ENCODE measurements at places on chromosomes 12 and 14.

DNA sequence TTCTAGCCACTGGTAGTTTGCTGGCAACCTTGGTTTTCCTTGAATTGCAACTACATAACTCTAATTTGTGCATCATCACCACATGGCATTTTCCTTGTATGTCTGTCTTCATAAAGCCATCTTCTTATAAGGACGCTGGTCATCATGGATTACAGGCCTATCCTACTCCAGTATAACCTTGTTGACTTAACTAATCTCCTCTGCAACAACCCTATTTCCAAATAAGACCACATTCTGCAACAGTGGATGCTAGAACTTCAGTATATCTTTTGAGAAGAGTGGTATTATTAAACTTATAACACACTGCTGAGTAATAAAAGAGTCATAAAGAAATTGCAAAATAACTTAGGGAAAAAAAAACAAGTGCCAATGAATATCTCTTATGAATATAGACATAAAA is 511.8 kb upstream of the FOXG1 start:
- DNase-seq: no peak

DNA sequence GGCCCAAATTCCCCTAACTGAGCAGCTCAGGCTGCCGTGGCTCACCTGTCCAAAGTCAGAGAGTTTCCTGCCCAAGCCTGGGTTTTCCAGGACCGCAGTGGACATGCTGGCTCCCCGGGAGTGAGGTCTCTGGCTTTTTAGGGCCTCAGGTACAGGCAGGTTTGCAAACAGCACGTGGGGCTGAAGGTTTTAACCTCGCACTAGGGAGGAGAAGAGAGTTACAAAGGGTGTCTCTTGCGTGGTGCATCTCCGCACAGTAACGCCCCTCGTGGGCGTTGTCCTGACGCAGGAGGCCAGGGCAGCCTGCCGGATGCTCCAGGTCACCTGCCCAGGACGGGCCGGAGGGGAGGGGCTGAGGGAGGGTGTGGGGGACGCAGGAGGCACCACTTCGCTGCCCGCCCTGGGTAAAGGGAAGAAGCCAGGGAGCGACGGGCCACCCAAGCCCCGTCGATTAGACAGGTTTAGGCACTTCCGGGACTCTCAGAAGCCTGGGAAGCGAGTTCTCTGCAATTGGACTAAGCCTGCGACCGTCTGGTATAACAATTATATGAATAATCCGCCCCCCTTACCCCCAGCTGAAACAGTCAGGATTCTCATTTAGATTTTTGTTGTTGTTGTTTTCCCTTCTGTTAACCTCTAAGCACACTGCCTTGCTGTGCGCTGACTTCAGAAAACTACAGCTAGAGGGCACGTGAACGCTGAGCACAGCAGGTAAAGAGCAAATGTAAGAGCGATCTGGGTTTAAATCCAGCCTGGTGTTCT is at the start of gene PAH:
Gene PAH (minus strand): TSS at position 219 of the 762 bp plus-strand sequence. CDS start 114 bp downstream, at position 105.
- peak; percentile 23 for DNase-seq

DNA sequence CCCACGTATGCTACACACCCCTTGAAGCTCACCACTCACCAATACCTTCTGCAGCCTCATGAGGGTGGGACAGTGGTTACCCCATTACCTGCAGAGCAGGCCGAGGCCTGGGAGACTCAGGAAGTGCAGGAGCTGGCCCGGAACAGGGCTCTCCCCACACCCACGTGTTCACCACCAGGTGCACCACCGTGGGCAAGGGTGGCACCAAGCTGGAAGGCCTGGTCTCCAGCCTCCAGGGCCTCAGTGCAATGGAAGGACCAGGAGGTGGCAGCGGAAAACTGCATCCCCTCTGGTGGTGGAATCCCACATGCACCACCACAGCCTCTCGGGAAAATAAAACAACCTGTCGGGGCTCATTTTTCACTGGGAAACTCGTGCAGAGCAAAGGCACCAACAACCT is 36.4 kb downstream of the ITPK1 start:
- no peak for DNase-seq

DNA sequence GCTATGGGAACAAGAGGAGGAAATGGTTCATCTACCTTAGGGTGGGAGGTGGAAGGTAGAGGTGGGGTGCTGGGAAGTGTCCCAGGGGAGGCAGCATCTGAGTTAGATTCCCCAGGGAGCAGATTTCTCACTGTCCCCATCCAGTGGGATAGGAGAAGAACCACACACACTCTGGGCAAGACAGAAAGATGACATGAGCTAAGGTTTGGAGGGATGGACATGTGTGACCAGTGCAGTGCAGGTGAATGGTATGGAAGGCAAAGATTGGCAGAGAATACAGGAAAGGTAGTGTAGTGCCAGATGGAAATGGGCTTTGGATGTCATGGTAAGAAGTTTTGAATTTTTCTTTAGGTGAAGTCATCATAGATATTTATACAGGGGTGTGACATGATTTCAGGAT is 11.3 kb upstream of the DUSP6 start:
- DNase-seq: no peak

- DNase-seq: no peak
These were observed 105.3 kb downstream of the SLC6A15 start for GRCh38 chr12:84807249-84807648.

DNA sequence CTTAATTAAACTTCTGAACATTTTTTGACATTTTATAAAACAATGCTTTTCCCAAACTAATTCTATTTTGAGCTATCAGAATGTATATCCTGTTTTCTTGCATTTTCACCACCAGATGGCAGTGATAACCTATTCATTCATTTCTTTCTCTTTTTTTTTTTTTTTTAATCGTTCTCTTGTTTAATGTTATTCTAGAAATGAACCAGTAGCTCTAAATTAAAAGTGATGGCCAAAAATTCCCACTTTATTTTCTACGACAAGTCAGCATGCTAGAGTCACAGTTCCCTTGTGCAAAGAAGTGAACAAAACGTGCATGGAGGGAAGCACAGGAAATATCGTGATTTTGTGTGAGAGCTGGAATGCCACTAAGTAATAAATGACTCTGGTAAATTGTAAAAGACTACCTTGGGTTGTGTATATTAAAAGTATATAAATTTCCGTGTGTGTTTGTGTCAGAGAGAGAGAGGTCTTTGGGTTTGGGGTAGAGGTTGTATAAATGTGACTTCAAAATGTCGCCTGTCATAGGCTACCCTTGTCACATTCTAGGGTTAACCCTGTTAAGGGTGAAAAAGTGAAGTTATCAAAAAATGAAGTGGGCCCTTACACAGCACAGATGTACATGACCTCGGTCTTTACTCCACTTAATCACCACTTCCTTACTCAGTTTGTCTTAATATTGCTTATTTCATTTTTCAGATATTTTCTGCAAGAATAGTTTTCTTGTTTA is 40.4 kb upstream of the LDHB start:
- DNase-seq: peak; percentile 31

DNA sequence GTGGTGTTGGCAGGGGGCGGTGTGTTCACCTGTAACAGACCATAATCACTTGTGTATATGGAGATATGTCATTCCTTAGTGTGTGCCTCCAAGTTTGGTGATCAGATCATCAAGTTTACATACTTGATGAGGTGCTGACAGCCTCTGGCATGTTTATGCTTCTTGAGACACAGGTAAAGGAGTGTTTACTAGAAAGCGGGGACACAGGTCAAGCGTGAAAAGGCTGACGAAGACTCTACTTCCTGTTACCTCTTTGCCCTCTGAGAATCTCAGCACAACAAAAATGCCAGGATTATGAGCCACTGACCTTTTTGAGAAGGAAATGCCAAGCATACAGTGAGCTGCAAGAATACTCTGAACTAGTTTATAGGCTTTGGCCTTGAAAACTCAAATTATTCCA is 29.6 kb downstream of the PRDM4 start:
- no peak for DNase-seq

DNA sequence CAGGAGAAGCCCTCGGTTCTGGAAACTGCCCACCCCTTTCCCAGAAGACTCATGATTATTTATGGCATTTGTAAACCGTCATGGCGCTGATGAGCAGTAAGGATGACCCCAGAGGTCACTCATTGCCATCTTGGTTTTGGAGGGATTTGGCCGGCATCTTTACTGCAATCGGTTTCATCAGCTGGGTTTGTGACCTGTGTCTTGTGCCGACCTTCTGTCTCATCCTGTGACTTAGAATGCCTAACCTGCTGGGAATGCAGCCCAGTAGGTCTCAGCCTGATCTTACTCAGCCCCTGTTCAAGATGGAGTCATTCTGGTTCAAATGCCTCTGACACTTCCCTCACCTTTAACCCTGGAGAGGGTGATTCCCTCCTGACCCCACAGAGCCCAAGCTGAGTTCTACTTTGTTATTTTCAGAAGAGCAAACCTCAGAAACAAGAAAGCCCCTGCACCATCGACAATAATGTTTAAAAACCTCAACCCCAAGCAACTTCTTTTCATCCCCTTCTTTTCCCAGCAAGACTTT is 105.5 kb upstream of the SFSWAP start:
- DNase-seq: no peak

- DNase-seq: no peak
These were observed 105.0 kb downstream of the CMKLR1 start for GRCh38 chr12:108234158-108234557.

GRCh38 chr12:68458866-68459265 is 126.7 kb upstream of the MDM1 start:
- DNase-seq: no peak

- no peak for DNase-seq
These were observed 43.7 kb downstream of the LTBP2 start for GRCh38 chr14:74568380-74568649.

- no peak for DNase-seq
These were observed 27.5 kb downstream of the SLC25A29 start for GRCh38 chr14:100278702-100279101.

DNA sequence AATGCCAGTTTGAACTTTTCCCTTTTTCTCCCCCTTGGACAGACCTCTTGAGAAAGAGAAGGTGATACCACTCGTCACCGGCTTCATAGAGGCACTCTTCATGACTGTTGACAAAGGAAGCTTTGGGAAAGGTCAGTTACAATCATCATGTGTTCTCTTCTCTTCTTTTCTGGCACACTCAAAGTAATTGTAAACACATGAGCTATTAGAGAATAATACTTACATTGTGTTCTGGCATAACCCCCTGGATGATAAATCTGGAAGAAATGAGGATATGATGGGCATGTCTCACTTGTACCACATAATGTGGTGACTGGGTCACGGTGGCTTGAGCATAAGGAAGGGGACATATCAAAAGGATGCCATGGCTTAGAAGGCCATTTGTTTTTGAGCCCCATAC is 20.0 kb downstream of the UTP20 start:
- DNase-seq: no peak

- DNase-seq: no peak
These were observed 40.0 kb downstream of the GPR65 start for GRCh38 chr14:88044776-88045446.

GRCh38 chr12:75890660-75891059 is 140.9 kb downstream of the PHLDA1 start:
- DNase-seq: no peak

GRCh38 chr12:64293654-64294364 is 71.7 kb upstream of the KICS2 start:
- no peak for DNase-seq

DNA sequence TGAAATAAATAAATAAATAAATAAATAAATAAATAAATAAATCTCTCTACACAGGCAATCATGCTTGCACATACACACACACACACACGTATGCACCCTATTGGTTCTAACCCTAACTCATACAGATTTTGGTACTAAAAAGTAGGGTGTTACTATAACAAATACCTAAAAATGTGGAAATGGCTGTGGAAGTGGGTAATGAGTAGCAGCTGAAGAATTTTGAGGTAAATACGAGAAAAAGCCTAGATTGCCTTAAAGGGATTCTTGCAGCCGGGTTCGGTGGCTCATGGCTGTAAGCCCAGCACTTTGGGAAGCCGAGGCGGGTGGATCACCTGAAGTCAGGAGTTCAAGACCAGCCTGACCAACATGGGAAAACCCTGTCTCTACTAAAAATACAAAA is 15.7 kb upstream of the SLC2A3 start:
- DNase-seq: no peak

- no peak for DNase-seq
These were observed 645.1 kb downstream of the SLC16A7 start for GRCh38 chr12:60240891-60241290.

DNA sequence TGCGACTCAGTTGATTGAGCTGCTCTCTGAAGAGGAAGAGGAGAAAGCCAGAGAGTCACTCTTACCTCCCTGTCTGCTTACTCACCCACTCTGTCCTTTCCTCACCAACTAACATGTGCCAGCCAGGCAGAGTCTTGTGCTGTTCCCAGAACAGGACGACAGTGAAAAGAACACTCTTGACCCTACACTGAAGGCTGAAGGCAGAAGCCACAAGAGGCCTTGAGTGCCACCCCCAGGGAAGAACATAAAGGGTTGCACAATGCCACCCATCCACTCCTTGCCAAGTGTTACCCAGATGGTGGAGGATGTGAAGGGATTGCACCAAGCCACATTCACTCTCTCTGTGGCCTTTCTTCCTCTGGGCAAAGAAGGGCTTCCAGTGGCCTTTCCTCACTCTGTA is 12.8 kb downstream of the ABHD4 start:
- no peak for DNase-seq

DNA sequence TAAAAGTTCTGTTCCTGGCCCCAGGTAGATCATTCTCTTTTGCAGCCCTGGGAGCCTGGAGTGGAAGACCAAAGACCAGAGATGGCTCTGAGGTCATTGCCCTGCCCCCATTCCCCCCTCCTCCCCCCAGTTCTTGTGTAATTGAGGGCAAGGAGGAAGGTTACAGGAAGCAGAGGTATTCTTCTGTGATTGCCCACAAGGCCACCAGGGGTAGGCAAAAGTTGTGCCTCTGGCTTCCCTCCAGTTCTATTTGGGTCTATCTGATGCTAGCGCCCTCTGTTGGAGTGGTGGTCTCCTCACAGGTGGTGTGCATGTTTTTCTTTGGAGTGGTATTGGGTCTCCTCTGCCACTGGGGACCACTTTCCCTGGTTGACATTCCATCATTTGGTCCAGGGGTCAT is 41.2 kb upstream of the CRY1 start:
- no peak for DNase-seq

DNA sequence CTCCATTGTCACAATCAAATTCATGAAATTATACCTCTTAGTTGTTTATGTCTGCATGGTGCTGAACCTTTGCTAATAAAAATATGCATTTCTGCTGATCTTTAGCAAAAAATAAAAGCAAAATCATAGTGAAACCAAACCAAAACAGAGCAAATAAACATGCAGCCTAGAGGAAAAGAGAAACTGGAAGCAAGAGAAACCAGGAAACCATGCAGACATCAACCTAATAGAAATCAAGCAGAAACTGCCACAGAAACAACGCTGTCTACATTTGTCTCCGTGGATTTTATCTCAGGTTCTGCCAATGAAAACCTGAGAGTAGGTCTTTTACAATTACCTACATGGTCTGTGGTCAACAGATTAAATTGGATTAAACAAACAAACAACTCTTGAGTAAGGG is 173.7 kb downstream of the SYT10 start:
- DNase-seq: no peak
